Midbrain (tissue), 1 donor: ENCODE measurements at places on chromosomes 7 and 10.

DNA sequence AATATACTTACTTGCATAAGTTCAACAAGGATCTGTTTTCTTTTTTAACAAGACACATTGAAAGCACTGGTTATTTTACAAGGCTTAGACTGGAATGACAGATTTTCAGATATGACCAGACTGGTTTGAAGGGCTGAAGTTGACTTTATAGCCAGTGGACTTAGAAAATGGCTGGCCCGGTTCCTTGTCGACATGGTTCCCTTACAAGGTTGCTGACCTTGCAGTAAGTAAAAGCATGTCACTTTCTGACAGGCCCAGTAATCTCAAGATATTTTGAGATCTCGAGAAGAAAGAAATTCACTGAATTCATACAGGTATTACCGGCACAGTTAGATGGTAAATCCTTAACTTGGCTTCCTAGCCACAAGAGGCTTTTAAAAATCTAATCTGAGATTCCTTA lies 136.5 kb downstream of the COBL start:
- no peak for DNase-seq

DNA sequence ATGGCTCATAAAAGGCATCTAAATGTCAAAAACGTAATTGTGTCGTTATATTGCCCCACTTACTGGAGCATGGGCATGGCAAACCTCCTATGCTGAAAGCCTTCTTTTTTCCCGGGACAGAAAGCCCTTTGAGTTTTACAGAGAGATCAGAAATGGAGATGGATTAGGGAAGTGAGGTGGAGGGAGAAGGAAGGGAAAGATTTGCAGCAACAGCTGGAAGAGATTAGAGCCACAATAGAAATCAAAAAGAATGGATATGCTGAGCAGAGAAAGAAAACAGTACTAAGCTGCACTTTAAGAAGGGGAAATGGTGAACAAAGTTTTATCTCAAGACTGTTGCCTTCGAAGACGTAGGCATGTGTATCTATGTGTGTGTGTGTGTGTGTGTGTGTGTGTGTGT lies 97.2 kb upstream of the PCGF5 start:
- DNase-seq, result no peak

GRCh38 chr10:62726142-62726541 lies 78.4 kb upstream of the ADO start:
- DNase-seq, result no peak

DNA sequence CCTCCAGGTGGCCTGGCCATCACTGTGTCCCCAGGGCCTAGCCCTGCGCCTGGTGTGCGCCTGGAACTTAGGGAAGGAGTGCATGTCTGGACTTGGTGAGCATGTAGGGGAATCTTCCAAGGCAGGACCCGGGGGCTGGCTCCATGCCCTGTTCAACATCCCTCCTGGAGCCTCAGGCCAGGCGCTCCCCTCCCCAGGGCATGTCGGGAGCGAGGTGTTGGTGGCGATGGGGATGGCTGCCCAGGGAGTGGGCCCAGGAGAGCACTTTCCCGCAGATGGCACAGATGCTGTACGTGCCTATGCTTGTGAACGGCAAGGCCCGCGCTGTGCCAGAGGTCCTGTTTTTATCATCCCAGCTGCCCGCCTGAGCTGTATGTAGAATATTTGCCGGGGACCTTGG lies 55.0 kb downstream of the CDH23 start:
- DNase-seq, result no peak

DNA sequence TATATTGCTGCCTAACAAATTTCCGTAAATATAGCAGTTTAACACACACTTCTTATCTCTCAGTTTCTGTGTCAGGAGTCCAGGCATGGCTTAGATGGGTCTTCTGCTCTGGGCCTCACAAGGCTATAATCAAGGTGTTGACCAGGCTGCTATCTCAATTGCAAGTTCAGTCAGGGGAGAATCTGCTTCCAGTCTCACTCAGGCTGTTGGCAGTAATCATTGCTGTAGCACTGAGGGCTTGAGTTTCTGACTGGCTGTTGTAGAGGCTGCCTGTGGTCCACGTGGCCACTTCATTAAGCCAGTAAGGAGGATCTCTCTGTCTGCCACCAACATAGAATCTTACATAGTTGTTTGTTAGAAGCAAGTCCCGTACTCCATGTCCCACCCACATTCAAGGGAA lies 138.4 kb downstream of the ST7 start:
- no peak for DNase-seq

GRCh38 chr7:69748530-69748929 lies 150.3 kb downstream of the AUTS2 start:
- no peak for DNase-seq

- no peak for DNase-seq
Measured at GRCh38 chr10:48690791-48691660, 6.4 kb downstream of the WDFY4 start.

GRCh38 chr7:70044064-70044463 lies 445.8 kb downstream of the AUTS2 start:
- no peak for DNase-seq

DNA sequence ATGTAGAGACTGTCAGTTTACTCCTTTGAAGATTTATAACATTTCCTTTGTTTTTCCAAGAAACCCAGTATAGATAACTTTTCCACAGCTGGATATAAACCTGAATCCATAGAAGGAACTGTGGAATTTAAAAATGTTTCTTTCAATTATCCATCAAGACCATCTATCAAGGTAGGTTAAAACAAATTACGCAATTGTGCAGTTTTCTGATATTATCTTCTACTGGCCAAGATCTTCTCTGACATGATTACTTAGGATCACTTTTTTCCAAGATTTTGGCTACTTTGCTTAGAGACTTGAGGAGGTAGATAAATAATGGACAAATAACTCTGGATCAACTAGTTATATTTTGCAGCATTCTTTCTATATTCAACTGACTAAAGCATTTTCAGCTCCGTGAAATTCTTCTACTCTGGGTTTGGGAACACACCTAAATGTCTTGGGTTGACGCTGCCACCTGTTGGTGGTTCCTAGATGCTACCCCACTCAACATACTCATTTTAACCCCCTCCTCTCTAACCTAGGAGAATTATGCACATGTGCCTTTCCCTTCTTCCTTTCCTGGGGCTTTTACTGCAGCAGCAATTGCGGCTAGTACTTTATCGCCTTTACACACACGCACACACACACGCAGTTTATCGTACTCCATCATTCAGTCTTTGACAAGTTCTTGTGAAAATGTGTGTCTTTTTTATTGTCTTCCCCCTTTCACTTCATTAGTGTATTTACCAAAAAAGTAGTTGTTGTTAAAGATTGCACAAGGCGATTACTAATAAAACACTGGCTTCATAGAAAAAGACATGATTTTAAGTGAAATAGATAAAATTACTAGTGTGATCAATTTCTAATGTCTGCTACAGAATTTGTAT lies 32.7 kb downstream of the ABCB5 start:
- no peak for DNase-seq

GRCh38 chr7:1457949-1458682 lies 1.2 kb downstream of the MICALL2 start:
- peak; percentile 15 for DNase-seq

DNA sequence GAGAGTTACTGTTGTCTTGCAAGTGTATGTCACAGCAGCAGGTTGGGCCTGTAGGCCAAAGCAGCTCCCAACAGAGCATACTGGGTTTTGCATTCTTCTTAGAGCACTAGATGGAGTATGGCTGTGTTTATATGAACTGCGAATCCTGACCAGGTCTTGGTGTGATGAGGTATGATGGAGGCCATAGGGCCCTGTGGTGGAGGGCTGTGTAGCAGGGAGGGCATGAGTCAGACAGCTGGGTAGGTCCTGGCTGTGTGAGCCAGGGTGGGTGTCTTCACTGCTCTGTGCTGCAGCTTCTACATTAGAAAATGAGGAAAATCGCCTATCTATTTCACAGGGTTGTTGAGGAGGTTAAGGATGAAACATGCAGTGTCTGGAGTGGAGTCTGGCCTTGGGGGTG lies 124.2 kb downstream of the BUB3 start:
- DNase-seq, result no peak

GRCh38 chr10:129323879-129324278 lies 143.2 kb upstream of the MGMT start:
- no peak for DNase-seq

GRCh38 chr10:5404208-5405041 lies at the start of gene TUBAL3:
TSS of gene TUBAL3 (minus strand) at chr10:5404828. CDS start at chr10:5404792, 36 bp downstream.
- no peak for DNase-seq

DNA sequence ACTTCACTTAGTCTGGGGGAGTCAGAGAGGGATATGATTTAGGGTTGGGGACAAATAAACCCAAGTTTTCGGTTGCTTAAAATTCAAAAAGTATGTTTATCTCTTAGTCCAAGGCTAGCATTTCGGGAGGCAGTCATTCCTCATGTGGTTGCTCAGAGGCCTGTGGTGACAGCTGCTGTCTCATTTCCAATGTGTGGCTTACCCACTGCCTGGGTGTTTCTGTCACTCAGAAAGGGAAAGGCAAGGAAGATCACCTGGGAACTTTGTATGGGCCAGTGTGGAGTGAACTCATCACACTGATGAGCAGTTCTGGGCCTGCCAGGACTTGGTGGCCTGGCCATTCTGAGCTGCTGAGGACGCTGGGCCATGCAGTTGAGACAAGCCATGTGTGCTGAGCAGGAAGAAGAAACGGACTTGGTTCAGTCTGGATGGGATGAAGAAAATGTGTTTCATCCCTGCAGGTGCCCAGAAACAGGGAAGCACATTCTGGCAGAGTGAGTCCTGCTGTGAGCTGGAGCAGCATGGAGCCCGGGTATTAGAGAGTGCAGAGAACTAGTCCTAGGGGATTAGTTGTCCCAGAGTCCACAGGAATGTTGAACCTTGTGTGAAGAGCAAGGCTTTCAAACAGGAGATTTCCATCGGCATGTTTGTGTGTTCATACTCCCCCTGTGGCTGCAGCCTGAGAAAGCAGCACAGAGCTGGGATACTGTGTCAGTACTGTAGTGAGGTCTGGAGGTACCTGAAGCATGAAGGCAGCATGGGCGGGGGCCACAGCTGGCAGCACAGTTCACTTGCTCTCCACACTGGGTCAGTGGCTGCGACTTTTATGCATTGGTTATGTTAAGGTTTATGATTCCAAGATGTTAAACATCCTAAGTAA lies 211.1 kb upstream of the IGFBP3 start:
- DNase-seq, result no peak

- no peak for DNase-seq
Measured at GRCh38 chr10:68359189-68359588, 26.5 kb upstream of the PBLD start.

DNA sequence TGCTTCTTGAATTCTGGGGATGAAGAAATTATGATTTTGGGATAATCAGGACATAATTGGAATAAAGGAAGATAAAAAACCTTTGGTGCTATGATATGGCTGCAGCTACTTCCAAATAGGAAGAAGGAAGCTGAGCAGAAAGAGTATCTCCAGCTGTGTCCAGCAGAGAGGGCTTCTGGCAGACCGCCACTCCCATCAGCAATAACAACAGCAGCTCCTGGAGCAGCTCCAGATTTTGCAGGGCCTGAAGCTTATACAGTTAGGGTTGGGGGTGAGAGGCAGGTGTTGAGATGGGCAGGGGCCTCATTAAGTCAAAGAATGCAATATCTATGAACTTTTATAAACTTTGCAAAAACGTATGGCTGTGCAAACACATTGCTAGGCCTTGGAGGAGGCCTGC lies 62.3 kb downstream of the C10orf120 start:
- DNase-seq, result no peak

DNA sequence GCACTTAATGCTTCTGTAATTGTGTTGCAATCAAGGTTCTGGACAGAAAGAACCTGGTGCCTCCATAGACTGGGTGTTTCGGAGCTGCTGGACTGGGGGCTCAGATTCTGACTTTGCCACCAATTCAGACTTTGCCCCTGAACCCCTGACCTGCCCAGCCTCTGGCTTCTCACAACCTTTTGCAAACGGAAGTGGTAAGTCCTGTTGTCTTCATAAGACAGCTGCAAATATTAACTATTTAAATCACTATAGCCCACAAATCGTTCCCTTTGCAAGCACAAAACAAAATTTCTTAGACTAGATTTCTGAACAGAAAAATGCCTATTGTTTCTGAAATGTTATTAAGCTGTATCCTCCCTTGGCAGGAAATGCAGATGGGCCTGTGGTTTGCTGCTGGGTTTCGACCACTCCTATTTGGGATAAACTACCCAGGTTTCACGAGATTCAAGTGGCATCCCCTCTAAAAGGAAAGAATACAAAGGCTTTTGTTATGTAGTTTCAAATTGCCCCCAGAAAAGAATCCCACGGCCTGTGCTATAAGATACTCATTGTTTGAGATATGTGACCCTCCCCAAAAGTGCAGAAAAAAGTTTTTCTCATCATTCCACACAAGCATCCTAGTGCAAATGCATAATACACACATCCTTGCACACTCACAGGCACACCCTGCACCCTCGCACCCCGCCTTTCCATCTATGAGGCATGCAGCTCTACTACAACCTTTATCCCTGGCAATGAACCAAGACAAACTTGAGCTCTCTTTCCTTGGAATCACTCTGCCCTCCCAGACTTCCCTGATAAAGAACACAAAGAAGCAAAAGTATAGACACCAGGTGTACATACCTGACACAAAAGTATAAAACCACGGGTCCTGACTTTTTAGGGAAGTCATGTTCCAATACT lies 209.1 kb downstream of the PRPF18 start:
- DNase-seq, result no peak

DNA sequence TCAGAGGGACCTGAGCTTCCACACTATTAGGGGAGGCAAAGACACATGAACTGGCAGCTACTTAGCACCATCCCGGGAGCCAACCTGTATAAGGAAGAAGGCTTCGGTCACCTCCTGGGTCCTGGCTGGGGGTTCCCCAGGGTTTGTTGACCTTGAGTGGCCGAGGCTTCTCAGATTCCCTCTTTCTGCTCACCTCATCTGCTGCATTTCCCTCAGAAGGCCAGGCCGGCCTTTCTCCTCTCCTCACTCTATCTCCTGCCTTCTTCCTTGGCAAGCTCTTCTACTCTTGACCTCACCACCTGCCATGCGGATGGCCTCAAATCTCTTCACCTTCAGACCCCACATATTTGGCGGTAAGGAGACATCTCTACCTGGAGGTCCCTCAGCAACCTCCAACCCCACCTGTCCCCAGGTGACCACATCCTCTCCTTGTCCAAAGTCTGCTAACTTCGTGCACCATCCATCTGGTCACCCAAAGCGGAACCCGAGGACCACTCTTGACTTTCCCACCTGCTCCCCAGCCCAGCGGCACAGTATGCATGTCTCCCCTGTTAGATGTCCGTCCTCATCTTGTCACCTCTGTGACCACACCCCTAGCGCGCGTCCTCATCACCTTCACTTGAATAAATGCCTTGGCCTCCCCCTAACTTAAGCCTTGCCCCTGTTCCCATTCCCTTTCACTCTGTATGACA lies 133.8 kb upstream of the UNC5B start:
- DNase-seq, result no peak

- DNase-seq, result no peak
Measured at GRCh38 chr10:58706836-58707235, 194.2 kb downstream of the BICC1 start.

DNA sequence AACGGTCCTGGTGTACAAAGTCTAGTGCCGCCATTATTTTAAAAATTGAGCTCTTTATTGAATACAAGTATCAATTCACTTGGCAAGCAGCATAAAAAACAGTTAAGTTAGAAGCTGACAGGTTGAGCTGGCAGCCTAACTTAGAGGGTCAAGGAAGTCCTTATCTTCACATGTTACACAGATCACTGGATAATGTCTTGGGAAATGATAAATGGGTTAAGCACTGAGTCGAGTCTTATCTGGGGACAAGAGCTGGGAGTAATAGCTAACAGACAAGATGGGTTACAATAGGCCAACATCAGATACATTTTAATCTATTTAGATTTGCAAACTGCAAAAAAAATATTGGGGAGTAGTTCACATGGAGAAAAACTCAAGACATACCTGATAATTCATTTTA lies 34.2 kb downstream of the SLC18A2 start:
- DNase-seq, result no peak

- DNase-seq, result no peak
Measured at GRCh38 chr10:69065406-69066361, 22.2 kb upstream of the SRGN start.
